Neural progenitor cell (in vitro differentiated cells): ENCODE measurements at places on chromosomes 13 and 19. TPM values are rescaled to one million over a fixed set of nuclear protein-coding genes. Genes with fewer than 3 reads are reported as not detected.

DNA sequence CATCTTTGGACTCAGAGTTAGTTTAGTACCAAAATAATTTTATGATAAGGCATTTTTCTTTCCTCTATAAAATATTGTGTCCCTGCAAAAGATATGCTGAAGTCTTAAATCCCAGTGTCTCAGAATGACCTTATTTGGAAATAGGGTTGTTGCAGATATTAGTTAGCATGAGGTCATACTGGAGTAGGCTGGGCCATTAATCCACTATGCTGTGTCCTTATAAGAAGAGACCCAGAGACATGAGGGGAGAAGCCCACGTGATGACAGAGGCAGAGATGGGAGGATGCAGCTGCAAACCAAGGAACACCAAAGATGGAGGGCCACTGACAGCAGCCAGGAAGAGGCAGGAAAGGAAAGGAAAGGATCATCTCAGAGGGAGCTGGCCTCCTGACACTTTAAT, 6.4 kb downstream of the POGLUT2 start:
- no peak for DNase-seq

DNA sequence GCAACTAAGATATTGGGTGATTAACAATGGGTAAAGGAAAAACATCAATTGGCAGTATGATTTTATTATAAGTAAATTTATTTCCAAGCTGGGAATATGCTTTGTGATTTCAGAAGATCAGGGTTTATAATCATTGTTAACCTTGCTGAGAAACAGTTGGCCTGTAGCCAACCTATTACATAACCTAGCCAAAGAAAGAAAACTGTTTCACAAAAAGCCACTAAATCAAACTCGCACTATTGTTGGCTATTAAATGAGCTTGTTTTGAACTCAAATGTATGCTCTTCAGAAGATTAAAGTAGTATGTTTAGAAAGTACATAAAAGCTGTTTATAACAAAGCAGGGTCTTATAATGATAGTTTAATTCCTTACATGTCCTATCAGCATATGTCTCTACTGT, 151.7 kb downstream of the LHFPL6 start:
- DNase-seq: no peak

DNA sequence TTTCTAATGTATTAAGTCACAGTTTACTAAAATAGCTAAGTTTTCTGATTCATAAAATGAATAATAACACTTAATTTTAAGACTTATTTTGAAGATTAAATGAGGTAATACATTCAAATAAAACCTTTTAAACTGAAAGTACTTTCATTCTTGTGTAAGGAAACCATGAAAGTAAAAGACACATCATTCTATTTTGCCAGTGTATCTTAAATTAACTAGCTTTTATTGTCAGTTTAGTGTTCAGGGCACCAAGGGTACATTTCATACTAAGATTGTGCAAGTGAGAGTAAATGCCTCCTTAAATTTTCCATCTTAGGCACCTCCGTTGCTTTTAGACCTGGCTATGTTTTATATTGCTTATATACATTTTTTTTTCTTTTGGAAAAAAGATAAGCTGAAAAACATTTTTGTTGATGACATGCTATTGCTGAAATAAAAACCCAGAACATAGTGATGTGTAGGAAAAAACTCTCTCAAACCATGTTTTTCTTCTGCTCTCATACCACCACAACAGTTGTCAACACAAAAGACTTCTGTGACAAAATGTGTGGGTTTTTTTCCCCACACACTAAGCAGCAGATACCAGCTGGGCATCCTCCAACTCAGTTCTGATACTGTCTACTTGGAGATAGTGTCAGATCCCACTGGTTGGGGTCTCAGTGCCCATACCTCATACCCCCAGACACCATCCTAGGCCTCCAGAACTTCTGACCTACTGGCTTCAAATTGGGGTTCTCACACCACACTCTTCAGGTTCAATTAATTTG, 30.7 kb upstream of the LPAR6 start:
- DNase-seq: no peak

GRCh38 chr13:61255040-61255796, 160.4 kb downstream of the PCDH20 start:
- DNase-seq: peak; percentile 35

SSBP4 gene
- 21.1 and 50.5 TPM in 2 replicates for total RNA-seq

PCP2 gene
- total RNA-seq: not detected in 2 replicates

FBXL12 gene
- total RNA-seq: 9.9 and 27.3 TPM in 2 replicates
